ENCODE measurements at places on chromosomes 1 and 21. TPM values are rescaled to one million over a fixed set of nuclear protein-coding genes. Genes with fewer than 3 reads are reported as not detected.

DNA sequence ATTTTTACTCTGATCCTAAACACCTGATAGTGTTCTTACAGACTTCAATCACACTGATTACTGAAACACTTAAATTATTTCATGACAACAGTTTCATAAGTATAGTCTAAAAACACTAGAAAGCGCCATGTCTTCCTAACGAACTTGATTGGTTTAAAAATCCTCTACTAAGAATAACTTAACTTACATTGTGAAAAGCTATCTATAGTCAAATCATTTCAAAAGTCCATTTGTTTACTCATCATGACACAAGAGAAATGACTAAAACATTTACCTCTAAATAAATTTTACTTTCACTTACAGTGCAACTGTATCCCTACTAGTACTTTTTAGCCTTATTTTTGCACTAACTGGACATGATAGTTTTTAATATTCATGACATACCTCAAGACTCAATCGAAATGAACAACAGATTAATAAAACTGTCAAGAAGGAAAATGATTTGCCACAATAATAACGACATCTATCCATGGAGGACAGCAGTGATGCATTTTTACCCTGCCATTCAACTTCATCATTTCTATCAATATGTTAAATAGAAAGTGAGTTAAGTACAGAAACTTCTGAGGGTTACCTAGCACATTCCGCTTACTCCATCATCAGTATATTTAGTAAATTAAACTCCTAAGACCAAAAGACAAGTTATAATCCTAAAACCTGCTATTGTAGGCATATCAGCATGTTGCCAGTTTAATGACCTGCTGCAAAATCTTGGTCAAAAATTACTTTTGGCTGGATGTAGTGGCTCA is 38.4 kb downstream of the AHCTF1 start:
- H3K36me3 ChIP-seq: peaks cover 62% of the 10 kb centered on the region
- H3K27me3 ChIP-seq: no peaks in the 10 kb centered on the region
- H3K4me1 ChIP-seq: no peaks in the 10 kb centered on the region
- H3K4me3 ChIP-seq: no peak overlapping the region

GRCh38 chr21:45611939-45612664 is 31.4 kb upstream of the PCBP3 start:
- DNase-seq: no peak
- no peaks in the 10 kb centered on the region for H3K36me3 ChIP-seq
- H3K4me1 ChIP-seq: no peaks in the 10 kb centered on the region
- H3K27ac ChIP-seq: no peak overlapping the region
- no peak overlapping the region for H3K4me3 ChIP-seq
- H3K27me3 ChIP-seq: no peaks in the 10 kb centered on the region

DNA sequence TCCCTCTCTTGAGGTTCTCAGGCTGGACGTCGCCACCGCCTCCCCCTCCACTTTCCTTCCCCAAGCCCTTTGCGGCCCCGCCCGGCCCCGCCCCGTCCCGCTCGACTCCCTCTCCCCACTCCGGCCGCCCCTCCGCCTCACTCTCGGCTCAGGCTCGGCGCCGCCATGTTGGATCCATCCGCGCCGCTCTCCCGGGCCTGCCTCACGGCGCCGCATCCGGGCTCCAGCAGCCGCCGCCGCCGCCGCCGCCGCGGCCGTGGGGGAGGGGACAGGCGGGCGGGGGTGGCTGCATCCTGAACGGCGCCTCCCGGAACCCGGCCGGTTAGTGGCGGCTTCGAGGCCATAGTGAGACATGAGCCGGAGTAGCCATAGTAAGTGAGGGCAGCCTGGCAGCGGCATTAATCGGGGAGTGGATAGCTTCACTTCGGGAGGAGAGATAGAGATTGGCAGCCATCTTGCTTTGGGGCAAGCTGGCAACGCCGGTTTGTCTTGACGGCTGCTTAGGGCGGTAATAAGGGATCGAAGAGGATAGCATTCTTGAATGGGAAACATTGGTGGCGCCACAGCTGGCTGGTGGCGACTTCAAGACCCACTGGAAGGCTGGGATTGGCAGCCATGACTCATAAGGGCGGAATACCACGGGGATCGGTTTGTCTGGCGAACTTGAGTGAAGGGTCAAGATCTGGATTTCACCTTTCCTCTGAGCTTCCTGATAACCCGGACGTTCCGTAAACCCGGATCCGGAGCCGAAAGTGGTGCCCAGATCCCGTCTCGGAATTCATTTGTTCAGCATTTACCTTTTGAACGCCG is at the start of gene DEDD:
Gene DEDD (minus strand): TSS at position 258 of the 810 bp plus-strand sequence. CDS start 8,205 bp downstream, outside the sequence.
- DNase-seq: peak; percentile 96
- peaks cover 28% of the 10 kb centered on the region for H3K4me1 ChIP-seq
- H3K4me3 ChIP-seq: peak within 1 kb of the TSS; percentile 55

DNA sequence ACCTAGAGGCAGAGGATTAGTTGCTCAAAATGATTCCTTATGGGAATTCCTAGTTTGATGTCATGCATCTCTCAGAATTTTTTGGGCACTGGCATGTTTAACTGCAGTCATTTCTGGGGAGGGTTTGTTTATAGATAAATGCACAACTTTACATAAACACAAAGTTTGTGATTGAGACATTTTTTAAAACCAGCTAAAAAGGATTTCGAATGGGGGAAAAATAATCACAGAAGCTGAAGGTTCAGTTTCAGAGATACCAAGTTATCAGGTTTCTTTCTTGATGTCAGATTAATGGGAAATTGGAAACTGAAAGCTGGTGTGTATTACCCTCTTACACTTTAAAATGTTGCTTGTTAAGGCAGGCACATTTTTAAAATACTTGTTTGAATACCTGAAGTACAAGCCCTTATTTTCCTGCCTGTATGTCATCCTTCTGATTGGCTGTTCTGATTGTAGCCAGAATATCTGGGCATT is 72.1 kb downstream of the DISP1 start:
- no peaks in the 10 kb centered on the region for H3K27me3 ChIP-seq
- H3K36me3 ChIP-seq: no peaks in the 10 kb centered on the region
- H3K4me3 ChIP-seq: no peak overlapping the region
- H3K27ac ChIP-seq: peak overlapping the region; percentile 25
- no peak for DNase-seq
- peaks cover 19% of the 10 kb centered on the region for H3K4me1 ChIP-seq

Gene VSIG8
- total RNA-seq: not detected

Gene KRTAP11-1
- total RNA-seq: not detected

GRCh38 chr1:3162322-3162882 is 93.4 kb downstream of the PRDM16 start:
- no peak overlapping the region for H3K27ac ChIP-seq
- peaks cover 15% of the 10 kb centered on the region for H3K4me1 ChIP-seq
- no peak overlapping the region for H3K4me3 ChIP-seq
- H3K27me3 ChIP-seq: no peaks in the 10 kb centered on the region
- no peak for DNase-seq

- DNase-seq: no peak
- H3K4me3 ChIP-seq: no peak overlapping the region
- no peak overlapping the region for H3K27ac ChIP-seq
Measured at GRCh38 chr1:204915861-204916495, 45.3 kb downstream of the NFASC start.

- no peaks in the 10 kb centered on the region for H3K27me3 ChIP-seq
- H3K4me3 ChIP-seq: no peak overlapping the region
- peak overlapping the region; percentile 49 for H3K27ac ChIP-seq
- peak; percentile 90 for DNase-seq
Measured at GRCh38 chr21:16563795-16564194, 834.0 kb downstream of the USP25 start.

DNA sequence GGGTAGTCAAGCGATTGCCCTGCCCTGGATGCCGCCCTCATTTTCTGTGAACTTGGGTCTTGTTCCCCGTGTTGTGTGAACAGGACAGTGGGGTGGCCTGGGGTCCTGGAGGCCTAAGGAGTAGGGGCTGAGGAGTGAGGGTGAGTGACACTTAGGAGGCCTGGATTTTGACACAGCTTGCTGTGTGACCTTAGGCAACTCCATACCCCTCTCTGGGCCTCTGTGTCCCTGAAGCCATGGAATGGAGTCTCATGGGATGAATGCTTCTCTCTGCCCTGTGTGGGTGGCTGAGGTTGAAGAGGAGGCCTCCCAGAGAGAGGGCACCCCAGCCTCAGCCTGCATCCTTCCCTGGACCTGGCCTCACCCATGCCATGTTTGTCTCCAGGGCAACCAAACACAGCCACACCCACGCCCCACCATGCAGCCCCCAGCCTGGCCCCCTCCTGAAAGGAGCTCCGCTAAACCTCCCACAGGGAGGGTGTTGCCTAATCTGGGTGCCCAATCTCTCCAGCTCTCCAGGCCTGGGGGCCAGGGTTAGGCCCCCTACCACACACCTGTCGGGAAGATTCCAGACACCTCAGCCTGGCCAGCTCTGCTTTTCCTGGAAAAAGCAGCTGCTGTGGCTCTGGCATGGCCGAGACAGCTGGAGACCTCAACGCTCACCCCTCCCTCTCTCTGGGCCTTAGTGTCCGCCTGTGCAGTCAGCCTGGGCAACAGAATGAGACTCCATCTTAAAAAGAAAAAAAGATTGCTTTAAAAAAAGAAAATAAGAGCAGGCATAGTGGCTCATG is 9.9 kb downstream of the MYOM3 start:
- no peak for DNase-seq
- no peaks in the 10 kb centered on the region for H3K4me1 ChIP-seq
- H3K27me3 ChIP-seq: no peaks in the 10 kb centered on the region
- no peaks in the 10 kb centered on the region for H3K36me3 ChIP-seq

- H3K27me3 ChIP-seq: no peaks in the 10 kb centered on the region
- peaks cover 5% of the 10 kb centered on the region for H3K4me1 ChIP-seq
- DNase-seq: peak; percentile 99
Measured at GRCh38 chr1:206909161-206909882, 12.1 kb downstream of the IL24 start.

- no peak for DNase-seq
- H3K36me3 ChIP-seq: no peaks in the 10 kb centered on the region
- H3K27me3 ChIP-seq: no peaks in the 10 kb centered on the region
- no peaks in the 10 kb centered on the region for H3K4me1 ChIP-seq
Measured at GRCh38 chr1:193355626-193356025, 169.2 kb upstream of the B3GALT2 start.

DNA sequence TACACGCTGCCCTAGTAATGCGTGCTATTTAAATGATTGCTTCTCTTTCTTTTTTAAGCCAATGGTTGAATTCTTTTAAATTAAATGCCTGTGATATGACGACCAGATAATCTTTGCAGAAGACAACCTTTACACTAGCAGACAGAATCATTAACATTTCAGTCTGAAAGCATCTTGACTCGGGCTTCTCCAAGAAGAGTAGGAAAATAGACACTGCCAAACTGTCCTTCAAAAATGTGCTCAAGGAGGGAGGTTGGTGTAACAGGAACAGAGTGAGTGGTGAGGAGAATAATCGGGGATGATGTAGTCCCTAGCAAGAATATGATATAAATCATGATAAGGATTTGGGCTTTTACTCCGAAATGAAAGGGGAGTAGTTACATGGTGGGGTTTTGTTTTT is 6.6 kb upstream of the B3GALNT2 start:
- no peaks in the 10 kb centered on the region for H3K36me3 ChIP-seq
- no peak overlapping the region for H3K27ac ChIP-seq
- DNase-seq: no peak
- H3K4me1 ChIP-seq: no peaks in the 10 kb centered on the region
- no peak overlapping the region for H3K4me3 ChIP-seq

DNA sequence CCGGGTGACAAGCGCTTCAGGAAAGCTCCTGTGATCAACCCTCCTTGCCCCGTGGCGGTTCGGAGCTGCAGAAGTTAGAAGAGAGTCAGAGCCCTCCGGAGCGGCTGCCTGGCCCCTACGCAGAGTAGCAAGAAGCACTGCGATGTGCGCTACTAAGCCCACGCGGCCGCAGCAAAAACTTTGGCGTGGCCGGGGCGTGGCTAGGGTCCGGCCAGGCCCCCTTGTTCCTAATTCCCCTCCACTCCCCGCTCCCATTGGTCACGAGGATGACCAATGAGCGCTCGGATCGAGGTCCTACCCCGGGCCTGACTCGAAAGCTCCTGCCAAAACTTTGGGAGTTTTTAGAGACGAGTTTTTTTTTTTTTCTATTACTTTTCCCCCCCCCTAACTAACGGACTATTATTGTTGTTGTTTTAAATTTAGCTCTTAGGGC is at the start of gene HLX:
Gene HLX (plus strand): TSS at position 368 of the 433 bp plus-strand sequence. CDS start 415 bp downstream, outside the sequence.
- H3K36me3 ChIP-seq: peaks cover under 1% of the 10 kb centered on the region
- no peak within 1 kb of the TSS for H3K4me3 ChIP-seq
- H3K4me1 ChIP-seq: peaks cover 8% of the 10 kb centered on the region
- DNase-seq: peak; percentile 65
- no peaks in the 10 kb centered on the region for H3K27me3 ChIP-seq
- H3K27ac ChIP-seq: peak within 1 kb of the TSS; percentile 95

All from thyroid gland (tissue), 4 donors.